ENCODE measurements at places on chromosomes 4 and X. TPM values are rescaled to one million over a fixed set of nuclear protein-coding genes. Genes with fewer than 3 reads are reported as not detected.

DNA sequence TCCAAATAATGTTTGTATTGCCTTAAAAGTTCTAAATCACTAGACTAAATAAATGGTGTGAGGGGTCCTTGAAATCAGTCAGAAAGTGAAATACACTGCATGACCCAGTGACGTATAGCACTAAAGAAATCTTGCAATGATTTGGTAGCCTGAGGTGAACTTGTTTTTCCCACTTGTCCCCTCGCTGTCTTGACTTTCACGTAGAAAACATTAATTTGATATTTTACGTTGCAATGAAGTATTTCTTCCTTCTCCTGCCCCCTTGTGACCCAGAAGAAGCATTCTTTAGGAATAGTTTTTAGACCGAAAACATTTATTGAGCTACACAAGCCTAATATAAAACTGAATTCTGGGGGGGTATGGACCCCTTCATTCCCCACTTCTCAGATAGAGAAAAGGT is 3.7 kb downstream of the KLB start:
- DNase-seq: no peak

DNA sequence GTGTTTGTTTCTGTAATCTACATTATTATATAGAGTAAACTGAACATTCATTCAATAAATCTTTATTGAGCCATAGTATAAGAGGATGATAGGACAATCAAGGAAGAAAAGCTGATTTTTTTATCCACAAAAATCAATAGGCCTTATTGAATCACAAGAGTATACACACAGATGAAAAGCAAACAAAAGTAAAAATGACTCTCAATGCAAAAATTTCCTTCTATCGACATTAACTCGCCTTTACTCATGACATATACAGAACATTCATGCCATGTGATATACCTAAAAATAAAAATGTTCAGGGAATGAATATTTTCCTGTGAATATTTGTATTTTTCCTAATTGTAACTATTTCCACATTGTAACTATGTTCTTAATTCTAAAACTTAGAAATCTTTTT is 161.2 kb downstream of the LRBA start:
- no peak for DNase-seq

DNA sequence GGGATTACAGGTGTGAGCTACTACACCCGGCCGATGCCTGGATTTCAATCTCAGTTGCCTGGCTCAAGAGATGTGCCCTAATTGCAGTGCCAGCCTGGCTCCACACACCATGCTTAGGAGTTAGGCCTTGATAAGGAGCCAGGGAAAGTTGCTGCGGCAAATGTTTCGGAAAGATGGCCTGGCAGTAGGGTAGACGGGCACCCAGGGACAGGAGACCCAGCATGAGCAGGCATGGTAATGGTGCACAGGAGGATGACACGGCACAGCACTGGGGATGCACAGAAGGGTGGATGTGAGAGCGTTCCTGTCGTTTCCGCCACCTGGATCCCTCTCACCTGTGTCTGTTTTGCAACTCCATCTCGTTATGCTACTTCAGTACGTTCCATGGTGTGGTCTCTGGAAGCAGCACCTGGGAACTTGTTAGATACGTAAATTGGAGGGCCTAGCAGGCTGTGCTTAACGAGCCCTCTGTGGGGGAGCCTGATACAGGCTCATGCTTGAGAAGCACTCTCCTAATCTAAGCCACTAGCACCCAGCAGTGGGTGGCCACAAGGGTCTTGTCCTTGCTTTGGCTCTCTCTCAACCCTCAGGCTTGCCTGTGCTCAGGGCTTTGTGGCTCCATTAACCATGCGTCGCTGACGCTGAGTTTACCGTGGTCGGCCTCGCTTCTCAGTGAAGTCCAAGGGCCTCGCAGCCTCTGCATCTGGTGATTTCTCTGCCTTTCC is 20.3 kb downstream of the RNF4 start:
- DNase-seq: no peak

GRCh38 chr4:1381944-1382541 is 24.2 kb downstream of the NKX1-1 start:
- no peak for DNase-seq

- DNase-seq: no peak
Measured at GRCh38 chr4:14419516-14419915, 582.8 kb upstream of the CPEB2 start.

DNA sequence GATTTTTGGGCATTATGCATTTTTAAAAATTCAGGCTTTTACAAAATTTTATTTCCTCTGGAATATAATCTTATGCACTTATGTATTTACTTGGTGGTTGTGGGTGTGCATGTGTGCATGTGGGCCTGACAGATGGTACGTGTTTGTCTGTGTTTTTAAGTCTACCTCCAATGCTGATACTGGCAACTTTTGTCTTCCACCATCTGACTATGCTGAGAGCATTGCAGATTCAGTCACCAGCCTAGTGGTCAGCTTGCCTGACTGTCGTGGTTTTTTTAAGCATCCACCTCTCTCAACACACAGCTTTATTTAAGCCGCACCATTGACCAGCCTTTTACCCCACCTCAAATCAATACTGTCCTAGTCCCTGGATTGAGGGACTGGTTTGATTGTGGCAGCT is 37.1 kb downstream of the FSTL5 start:
- DNase-seq: no peak

DNA sequence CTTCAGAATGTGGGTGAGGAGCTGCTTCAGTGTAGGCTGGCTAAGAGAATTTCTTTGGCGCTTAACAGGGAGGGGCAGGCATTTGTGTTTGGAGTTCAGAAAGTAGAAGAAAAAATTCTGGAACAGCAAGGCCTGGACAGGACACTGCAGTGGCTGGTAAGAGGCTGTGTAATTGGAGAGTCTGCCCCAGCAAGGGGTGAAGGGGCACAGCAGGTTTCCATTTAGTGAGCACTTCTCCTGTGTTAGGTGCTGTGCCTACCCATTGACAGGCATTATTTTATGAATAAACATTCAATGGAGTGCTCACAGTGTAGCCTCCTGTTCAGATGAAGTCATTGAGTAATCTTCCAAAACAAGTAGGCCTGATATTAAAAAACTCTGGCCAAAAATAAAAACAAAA is 10.7 kb upstream of the CPE start:
- DNase-seq: no peak

DNA sequence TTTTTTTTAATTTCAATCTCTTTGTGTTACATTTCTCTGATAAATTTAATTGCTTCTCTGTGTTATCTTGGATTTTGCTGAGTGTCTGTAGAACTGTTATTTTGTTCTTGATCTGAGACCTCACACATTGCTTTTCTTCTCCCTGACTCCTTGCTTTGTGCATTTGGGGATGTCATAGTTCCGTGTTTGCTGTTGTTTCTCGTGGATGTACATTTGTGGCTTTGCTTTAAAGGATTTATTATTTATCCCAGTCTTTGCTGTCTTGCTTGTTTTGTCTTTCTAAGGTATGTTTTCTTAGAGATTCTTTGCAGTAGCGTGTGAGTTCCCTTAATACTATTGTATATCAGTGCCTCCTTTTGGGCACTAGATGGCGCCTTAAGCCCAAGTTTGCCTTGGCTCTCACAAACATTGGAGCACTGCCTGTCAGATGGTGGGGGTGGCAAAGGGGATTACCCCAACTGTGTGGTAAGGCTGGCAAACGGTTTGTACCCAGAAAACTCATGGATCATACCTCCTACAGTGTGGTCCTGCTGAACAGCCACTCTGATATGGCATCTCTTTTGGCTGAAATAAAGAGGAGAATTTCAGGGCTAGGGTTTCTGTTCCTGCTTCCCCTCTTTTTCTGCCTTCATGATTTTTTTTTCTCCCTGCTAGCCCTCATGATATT is 96.4 kb downstream of the PGRMC2 start:
- DNase-seq: peak; percentile 65

GRCh38 chrX:82320569-82320968 is 1118.7 kb downstream of the SH3BGRL start:
- no peak for DNase-seq

DNA sequence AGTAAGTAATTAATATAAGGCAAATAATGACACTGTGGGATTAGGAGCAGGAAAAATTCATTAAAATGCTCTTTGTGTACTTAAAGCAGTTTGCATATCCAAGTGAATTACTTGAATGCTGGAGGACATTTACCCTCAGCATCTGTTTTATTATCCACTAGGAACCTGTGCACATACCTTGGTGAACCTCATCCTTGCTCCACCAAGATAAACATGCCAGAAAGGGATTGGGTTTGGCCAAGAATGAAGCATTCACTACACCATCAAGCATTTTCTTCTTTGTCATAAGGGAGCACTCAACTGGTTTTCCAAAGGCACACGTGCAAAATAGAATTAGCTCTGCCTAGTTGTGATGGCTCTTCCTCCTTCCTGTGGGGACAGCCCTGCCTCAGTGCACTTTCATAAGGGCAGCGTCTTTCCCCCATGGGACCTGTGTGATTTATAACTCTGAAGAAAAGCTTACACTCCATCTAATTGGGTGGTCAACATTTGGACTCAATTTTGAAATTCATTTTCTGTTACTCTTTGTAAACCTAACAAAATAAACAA is 291.7 kb downstream of the USP46 start:
- DNase-seq: no peak

- DNase-seq: no peak
Measured at GRCh38 chrX:12065251-12065650, 73.0 kb upstream of the FRMPD4 start.

DNA sequence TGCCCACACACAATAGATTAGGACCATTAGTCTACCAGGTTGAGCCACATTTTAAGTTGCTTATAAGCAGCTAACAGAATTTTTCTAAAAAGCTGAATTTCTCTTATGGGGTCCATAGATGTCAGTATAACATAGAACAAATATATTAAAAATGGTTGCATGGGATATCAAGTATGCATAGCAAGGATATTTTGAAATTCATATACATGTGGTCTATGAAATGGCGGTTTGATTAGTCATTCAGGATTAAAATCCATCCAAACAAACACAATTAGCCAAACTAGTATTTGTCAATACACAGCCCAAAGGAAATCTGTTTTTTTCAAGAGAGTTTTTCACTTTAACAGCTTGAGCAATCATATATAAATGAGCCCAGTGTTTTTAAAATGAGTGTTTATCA is 33.5 kb upstream of the AMOT start:
- DNase-seq: no peak

DNA sequence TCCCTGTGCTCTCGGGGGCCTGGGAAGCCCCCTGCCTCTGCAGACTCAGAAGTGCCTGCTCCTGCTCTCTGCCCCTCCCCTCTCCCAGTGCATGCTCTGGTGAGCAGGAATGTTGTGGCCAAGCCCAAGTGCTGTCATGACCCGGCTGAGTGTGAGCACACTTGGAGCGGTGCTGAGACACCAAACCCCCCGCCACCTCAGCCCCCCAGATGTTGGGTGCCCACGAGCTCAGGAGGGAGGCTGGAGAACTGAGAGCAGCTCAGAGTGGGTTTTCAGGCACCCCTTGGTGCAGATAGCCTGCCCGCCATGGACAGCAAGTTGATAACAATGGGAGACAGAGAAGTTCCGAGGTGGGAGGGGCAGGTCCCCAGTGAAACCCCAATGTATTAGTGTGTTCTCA is 477.4 kb downstream of the ACTRT1 start:
- DNase-seq: no peak

GRCh38 chr4:87032884-87033533 is 98.2 kb downstream of the AFF1 start:
- DNase-seq: no peak

DNA sequence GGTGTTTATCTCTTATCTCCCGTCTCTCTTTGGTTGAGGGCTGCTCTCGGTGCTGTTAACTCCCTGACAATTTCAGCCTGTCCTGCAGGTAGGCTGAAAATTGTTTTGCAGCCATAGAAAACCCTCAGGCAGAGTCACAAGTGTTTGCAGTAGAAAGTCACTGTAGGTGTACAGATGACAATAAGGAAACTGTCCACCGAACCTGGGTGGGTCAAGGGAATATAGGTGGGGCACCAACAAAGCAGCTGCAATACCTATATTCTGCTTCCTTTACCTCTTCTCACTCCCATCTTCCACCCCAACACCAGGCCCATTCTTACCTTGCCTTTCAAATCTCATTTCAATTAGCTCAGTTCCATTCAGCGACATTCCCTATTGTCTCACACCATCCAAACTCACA is 381.8 kb downstream of the PPP1R2C start:
- peak; percentile 28 for DNase-seq

GRCh38 chrX:41616935-41617334 is 71.8 kb upstream of the GPR34 start:
- no peak for DNase-seq

- peak; percentile 22 for DNase-seq
Measured at GRCh38 chr4:147160908-147161513, 215.3 kb upstream of the TTC29 start.

GRCh38 chrX:24506082-24506481 is 41.0 kb downstream of the PDK3 start:
- no peak for DNase-seq

- no peak for DNase-seq
Measured at GRCh38 chr4:189090174-189090814, 850.4 kb upstream of the FRG1 start.

DNA sequence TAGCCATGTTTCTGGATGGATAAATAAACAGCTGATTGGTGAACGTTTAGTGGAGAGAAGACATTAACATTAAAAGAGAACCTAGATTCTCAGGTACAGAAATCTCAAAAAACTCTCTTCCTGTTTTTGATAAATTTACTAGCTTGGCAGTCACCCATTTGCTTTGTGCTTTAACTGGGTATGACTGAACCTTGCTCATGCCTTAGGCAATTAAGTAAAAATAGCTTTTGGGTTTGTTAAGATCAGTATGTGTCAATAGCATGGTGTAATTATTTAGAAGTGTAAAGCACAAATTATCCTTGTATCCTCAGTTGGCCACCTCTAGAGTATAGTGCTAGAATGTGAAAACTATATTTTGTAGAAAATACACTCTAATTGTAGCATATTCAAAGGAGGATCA is 200.0 kb downstream of the CFAP299 start:
- no peak for DNase-seq

- no peak for DNase-seq
Measured at GRCh38 chr4:140103676-140104075, 50.3 kb downstream of the MAML3 start.

GRCh38 chrX:17547658-17548057 is 172.7 kb downstream of the NHS start:
- peak; percentile 67 for DNase-seq

DNA sequence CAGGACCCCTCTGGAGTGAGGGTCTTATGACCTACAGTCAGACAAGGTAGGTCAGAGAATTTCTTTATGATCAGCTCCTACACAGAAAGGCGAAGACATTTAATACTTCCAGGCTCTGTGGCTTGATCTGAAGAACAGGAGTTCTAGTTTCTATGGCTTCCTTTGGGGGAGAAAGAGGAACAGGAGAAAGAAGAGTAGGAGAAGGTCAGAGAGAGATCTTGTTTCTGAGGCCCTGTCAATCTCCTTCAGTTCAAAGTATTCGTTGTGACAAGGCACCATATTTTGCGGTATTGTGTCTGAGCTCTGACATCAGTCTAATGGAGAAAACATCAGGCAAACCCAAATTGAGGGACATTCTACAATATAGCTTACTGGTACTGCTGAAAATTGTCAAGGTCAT is 16.7 kb downstream of the TMSB4X start:
- no peak for DNase-seq

Gene ZAR1
- not detected for total RNA-seq

Gene SSX2B
- total RNA-seq: not detected

Gene HTATSF1
- 30.6 TPM for total RNA-seq

Gene S100G
- total RNA-seq: not detected

Gene PDK3
- total RNA-seq: 37.7 TPM

Gene SLC9B1
- not detected for total RNA-seq

Gene TBC1D1
- 55.3 TPM for total RNA-seq

Gene BST1
- 12.4 TPM for total RNA-seq

Gene AR
- total RNA-seq: 0.98 TPM

Gene JAKMIP1
- total RNA-seq: 0.19 TPM

Gene PDGFRA
- 32.5 TPM for total RNA-seq
